ENCODE measurements at places on chromosomes 12 and 14.
A peak's percentile ranks its signal among the peaks of the same experiment; 100 is the strongest.

- DNase-seq = no peak
These were observed 185.7 kb upstream of the PPFIA2 start for GRCh38 chr12:81944886-81945285.

DNA sequence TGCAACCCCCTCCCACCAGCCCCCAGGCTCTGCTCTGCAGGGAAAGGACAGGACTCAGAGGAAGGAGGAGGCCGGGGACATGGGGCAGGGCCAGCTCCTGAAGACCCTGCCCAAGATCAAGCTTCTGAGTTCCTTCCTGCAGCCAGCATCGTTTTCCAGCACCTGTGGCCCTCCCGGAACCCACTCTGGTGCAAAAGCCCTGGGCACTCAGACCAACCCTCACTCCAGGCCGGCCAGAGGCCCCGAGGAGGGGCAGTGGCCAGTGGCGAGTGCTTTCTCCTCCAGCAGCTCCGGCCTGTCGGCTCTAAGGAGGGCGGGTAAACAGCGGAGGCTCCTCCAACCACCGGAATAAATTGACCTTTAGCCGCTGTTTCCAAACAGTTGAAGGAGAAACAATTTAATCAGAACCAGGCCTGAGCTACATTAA, 10.8 kb downstream of the TMEM179 start:
- DNase-seq = no peak

DNA sequence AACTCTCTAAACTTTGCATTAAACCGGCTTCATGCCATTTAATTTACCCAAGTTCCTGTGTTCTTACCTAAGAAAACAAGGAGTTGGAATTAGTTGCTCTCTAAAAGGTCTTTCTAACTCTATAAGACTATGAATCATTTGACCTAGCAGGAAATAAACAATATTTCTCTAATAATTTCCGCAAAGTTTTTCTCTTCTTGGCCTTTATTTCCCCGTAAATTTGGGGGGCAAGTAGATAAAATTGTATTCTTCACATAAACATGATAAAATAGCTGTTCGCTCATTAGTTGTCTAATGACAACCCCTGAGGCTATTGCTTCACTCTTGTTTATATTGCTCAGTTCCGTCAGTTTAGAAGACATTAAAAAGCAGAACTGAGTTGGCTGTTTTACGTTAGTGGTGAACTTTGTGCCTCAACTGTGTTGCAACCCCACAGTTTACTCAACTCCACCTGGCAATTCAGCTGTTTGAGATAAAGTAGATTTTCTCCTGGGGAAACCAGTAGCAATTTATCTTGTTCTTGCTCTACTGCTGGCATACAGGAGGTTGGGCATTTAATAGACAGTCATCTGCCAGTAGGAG, 74.7 kb downstream of the BTG1 start:
- DNase-seq = no peak

DNA sequence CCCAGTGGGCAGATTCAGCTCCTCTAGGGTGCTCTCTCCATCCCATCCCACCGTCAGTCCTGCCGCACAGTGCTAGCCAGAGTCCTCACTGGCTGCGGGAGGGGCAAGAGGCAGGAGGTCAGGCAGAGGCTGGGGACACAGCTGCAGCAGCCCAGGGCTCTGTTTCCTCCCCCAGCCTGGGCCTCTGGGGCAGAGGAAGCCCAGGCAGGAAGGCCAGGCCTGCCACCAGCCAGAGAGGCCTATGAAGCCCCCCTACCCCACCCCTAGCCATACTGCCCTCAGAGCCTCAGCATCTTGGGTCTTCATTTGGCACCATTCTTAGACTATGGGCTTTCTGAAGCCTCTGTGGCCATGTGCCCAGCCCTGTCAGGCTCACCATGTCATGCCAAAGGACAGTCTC, 3.4 kb downstream of the ACVRL1 start:
- no peak for DNase-seq

DNA sequence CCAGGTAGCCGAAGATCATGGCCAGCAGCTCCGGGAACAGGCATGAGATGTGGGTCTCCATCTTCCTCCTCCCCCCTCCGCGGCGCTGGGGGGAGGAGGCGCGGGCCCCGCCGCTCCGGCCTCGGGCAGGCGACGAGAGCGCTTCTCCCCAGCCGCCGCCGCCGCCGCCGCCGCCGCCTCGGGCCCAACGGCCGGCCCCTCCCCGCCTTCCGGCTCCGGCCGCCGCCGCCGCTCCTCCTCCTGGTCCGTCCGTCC, 448 bp downstream of the FBXL14 start:
- DNase-seq = no peak

DNA sequence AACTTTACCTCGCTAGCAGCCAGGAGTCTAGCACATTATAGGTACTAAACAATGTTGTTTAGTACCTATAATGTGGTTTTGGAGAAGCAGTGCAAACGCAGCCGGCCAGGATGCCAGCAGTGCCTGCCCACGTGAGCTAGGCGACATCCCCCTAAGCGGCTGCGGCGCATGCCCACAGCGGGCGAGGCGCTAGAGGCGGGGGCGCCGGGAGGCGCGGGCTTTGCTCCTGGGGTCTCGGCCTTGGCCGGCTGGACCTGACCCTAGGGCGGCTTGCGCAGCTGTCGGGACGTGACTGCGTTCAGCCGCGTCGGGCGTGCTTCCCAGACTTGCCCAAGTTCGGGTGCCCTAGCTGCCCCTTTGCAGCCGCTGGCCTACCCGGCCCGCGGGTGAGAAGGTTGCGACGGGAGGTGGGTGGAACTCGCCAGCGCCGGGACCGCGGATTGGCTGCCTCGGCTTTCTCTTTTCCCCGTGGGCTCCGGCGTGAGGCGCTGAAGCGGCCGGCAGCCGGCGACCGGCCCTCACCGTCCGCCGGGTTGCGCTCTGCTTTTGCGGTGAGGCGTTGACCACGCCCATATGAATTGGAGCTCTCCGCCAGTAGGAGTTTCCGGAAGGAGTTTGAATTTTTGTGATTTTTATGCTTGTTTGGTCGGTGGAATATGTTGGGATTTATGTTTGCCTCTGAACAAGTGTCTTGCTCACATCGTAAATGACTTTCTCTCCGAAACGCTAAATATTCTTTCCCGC, at the start of gene TMEM19:
TSS of gene TMEM19 (plus strand) at position 169 of the 744 bp plus-strand sequence. CDS start 599 bp downstream, outside the sequence.
- peak; percentile 72 for DNase-seq

GRCh38 chr12:24482882-24483604, 465.9 kb downstream of the BCAT1 start:
- DNase-seq = no peak

DNA sequence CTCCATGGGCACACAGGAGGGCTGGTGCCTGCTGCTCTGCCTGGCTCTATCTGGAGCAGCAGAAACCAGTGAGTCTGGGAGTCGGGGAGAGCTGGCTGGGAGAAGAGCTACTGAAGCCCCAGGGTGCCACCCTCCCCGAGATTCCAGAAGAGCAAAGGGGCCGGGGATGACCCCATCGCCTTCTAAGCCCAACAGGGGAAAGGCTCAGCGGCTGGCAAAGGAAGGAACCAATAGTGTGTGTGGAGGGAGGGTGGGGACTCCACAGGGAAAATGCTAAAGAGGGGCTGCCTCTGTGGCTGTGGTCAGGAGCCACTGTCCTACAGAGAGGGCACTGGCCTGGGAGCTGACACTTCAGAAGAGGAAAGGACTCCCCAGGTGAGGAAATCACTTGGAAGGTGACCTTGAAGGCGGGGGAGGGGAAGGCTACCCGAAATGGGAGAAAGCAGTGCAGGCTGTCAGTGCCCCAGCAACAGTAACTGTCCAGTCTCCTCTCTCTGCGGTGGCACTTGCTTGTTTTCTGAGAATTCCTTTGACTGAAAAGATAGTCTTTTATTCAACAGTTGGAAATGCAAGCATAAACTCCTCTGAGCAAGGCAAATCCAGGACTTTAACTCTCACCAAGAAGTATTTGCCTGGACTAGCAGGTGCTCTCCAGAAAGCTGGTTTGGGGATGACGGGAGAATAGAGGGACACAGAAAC, 552 bp downstream of the TAPBPL start:
- no peak for DNase-seq

GRCh38 chr12:109244073-109244472, 65.0 kb downstream of the FOXN4 start:
- no peak for DNase-seq

- no peak for DNase-seq
These were observed 7.3 kb downstream of the AKT1 start for GRCh38 chr14:104788161-104788818.

GRCh38 chr12:114933428-114934160, 249.6 kb upstream of the TBX3 start:
- no peak for DNase-seq

DNA sequence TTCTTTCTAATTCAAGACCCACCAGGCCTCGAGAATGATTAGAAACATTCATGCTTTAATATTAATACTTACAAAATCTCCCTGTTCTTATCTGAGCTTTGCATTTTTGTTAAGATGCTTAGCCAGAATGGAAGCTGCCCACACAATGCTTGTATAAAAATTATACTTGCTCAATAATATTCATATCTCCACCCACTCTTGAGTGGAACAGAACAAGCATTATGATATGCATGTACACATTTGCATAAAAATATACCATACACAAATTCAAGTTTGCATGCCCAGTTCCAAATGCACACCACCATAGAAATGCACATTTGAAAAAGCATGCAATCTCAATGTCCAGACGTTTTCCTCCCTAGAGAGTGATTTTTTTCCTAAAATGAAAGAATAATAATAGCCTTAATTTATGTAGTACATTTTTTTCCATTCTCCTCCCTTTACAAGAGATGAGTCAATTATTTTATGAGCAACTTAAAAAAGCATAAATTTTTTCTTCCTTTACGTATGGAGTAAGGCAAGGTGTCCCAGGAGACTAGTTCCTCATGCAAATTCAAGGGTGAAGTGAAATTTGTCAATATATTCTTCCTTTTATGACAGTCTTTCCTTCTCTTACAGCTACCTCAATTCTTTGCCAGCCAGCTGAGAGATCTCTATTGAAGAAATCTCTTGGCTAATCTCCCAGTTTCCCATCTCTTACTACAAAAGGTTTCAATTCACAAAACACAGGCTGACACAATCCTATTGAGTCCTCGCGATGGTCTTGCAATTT, 313.1 kb upstream of the GARIN6 start:
- DNase-seq = no peak

- DNase-seq = no peak
These were observed 94.1 kb downstream of the LGMN start for GRCh38 chr14:92654239-92654901.

DNA sequence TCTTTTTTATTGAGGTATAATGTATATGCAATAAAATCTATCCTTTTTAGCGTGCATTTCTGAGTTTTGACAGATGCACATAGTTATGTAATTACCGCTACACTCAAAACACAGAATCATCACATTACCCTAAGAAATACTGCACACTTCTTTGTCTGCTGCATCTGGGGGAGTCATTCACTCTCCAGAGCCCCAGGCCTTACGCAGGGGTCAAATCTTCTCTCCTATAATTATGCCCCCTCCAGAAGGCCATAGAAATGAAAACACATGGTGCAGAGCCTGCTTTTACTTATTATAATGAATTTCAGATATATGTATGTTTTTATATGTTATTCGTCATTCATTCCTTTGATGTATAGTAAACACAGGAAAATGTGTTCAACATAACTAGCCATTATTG, 296.5 kb upstream of the TMEM132C start:
- DNase-seq = no peak

DNA sequence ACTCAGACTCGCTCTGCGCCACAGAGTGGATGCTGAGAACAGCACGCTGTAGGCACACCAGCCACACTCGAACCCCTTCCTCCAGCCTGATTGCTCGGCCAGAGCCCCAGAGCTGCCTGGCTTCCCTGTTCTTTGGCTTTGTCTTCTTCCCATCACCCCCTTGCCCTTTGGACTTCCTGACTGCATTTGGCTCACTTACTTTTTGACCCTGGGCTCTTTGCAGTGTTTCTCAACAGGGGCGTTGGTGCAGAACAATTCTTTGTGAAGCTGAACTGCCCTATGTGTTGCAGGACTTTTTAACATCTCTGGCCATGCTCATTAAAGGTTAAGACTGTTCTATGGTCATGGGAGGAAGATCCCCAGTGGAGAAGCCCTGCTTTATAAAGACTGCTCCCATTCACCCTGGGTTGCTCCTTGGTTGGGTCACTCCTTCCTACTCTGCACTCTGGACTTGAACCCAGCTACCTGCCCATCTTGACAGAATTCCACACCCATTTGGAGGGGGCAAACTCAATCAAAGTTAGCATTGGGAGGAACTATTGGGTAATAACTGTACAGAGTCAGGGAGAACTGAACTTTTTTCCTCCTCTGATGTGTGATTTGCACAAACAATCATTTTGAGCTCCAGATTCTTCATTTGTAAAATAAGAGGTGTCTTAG, 127.7 kb upstream of the PLEKHG7 start:
- no peak for DNase-seq

DNA sequence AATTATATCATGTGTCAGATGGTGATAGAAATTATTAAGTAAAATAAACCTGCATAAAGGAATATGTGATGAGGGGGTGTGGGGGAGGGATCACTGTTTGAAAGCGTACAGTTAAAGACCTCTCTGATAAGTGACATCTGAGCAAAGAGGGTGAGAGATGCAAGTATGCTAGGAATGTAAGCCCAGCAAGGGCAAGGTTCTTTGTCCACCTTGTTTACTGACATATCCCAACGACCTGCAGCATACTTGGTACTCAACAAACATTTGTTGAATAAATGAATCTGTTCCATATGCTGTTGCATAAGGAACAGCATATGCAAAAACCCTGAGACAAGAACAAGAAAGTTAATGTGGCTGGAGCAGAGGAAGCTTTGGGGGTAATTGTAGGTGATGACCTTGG, 12.0 kb upstream of the MDM1 start:
- no peak for DNase-seq

DNA sequence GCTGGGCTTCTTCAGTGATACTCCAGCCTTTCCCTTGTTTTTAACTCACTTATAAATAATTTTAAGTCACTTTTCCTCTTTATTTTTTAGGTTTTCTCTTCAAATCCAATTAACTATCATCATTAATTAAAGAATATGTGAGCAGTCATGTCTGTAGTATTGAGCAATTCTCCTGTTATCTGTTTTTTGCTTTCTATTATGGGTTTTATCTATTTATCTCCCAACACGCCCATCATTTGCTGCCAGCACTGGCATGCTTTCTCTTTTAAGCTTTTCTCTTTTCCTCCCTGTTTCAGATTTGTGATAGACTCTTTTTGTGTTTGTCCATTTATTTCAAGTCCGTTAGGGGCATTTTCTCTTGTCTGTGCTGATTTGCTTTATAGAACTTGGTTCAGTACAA, 72.3 kb downstream of the CRADD start:
- DNase-seq = no peak

Data from central memory CD8-positive, alpha-beta T cell (primary cell).